AG08396 (cell line): ENCODE measurements at places on chromosomes 1 and 21.

DNA sequence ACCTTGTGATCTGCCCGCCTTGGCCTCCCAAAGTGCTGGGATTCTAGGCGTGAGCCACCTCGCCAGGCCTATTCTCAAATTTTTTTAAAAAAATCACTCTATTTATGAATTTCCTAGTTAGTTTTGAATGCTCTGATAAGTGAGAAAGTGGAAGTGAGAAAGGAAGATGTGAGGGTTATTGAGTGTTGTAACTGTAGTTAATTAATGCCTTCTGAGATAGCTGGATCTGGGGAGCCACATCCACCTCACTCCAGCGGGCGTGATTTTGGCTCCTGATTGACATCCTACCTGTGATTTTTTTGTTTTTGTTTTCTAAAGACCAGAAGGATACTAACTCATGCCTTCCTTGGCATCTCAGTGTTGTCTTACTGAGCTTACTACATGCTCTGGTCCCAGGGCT is 65.6 kb downstream of the ST3GAL3 start:
- DNase-seq: no peak

DNA sequence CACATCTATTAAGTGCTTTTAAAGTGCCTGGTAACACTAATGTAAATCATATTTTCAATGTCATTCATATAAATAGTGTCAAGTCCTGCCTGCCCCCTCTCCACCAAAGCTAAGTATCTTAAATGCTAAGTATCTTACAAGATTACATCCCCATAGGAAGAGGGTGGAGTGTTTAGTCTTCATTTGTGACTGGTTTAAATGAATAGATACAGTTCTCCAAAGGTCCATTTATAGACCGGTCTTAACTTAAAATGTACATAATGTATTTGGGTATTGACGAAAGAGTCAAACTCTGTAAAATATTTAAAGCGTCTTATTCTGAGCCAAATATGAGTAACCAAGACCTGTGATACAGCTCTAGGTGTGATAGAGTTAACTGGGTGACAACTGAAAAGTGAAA is 60.2 kb downstream of the POU2F1 start:
- DNase-seq: no peak

- peak; percentile 80 for DNase-seq
These were observed 18.7 kb downstream of the MFSD2A start for GRCh38 chr1:39973503-39974135.

- DNase-seq: no peak
These were observed 52.8 kb upstream of the COL6A2 start for GRCh38 chr21:46045154-46045553.

DNA sequence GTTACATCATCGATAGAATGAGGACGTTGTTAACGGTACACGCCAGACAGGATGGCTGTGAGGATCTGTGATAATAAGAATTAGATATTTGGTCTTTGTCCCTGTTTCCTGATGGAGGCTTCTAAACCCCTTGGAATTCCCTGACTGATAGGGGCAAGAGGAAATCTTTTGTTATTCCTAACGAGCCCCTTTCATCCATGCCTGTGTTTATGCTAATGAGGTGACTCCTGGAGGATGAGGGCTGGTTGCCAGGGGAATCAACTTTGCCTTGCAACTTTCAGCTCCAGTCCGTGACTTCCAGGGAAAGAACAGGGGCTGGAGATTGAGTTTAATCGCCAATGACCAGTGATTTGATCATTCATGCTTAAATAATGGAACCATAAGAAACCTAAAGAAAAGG is 39.3 kb upstream of the NLRP3 start:
- DNase-seq: no peak
